Activated T-cell treated with anti-CD3 and anti-CD28 coated beads, Interleukin-2, amount 50 U/mL, for 48 hours (primary cell): ENCODE measurements at places on chromosomes 7 and 10.

DNA sequence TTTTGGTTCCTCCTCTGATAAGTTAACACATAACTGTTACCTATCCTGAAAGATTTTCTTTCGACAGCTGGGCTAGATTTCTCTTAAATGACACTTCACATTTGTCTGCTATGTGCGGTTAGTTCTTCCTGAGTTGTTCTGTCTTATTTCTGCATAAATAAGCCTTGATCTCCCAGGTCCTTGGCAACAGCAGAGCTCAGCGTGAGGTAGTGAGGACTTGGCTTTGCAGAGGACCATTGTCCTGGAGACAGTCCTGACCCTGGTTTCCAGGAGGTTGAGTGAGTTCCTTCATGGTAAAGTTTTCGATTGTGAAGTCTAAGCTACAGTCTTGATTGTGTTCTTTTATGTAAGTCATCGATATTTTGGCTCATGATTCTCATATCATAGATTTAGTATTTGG lies 23.7 kb downstream of the SND1 start:
- DNase-seq: no peak

DNA sequence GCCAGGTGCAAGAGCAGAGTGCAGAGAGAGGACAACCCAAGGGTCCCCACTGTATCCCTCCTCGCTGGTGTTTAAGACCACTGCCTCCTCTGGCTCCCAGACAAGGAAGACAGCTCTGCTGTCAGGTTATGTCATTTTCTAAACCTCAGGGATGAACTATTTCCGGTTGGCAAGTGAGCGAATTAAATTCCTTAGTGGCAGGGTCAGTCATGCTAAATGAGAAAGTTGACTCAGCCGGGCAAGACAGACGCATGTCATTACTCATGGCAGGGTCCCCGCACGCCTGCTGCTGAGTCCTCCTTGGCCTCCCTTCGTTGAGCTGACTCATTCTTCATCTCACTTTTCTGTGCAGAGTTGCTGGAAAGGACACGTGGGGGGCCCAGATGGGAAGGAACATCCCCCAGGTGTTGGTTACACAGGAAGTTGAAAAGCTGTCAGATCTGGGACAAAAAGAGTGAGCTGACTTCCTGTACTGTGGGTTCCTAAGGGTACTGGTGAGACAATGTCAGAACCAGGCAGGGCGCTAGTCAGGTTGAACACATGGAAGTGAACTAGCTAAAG lies 47.1 kb upstream of the UCN3 start:
- peak; percentile 81 for DNase-seq

GRCh38 chr7:4479367-4480039 lies 202.6 kb upstream of the FOXK1 start:
- DNase-seq: peak; percentile 27

DNA sequence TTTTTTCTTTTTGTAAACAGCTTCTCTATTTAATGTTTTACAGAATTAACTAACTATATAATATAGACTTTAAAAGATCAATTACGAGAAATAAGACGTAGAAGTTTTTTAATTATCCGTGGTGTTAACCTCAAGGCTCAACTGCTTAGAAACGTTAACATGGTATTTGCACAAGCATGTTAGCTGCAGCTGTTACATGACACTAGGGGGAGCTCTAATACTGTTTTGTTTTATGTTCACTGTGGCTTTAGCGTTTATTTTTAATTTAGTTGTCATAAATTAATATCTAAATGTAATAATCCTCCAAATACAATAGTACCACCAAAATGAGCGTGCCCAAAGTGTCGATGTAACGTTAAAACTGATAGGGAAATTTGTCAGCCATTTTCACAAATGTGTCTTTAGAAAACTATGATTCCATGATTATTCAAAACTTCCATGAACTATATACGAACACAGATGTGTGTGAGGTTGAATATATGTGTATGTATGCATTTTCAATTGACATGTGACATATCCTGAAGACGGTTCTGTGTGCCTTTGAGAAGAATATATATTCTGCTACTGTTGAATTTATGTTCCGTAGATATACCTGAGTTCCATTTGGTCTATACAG lies 828.8 kb upstream of the MBL2 start:
- DNase-seq: no peak

DNA sequence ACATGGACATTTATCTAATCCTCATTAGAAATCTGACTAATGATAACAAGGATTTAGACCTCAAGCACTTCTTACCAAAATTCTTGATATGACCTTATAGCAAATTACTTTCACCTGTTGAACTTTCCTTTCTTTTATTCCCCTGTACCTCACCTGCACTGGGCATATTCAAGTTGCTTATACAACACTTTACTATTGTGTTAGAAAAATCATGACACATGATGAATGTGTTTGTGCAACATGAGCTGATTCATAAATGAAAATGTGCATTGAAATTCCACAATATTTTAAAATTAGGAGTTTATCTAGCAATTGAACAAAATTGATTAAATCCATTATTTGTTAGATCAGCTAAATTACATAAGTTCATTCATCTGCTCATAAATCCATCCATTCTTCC lies 160.6 kb downstream of the CFTR start:
- DNase-seq: no peak

DNA sequence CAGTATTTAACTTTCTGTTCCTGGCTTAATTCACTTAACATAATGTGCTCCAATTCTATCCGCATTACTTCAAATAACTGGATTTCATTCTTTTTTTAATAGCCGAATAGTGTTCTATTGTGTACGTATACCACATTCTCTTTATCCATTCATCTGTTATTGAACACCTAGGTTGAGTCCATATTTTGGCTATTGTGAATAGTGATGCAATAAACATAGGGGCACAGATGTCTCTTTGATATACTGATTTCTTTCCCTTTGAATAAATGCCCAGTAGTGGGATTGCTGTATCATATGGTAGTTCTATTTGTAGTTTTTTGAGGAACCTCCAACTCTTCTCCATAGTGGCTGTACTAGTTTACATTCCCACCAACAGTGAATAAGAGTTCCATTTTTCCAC lies 25.5 kb upstream of the TSPAN33 start:
- DNase-seq: no peak
